Cardiac septum (tissue), 1 donor: ENCODE measurements at places on chromosomes 11 and 22. TPM values are rescaled to one million over a fixed set of nuclear protein-coding genes. Genes with fewer than 3 reads are reported as not detected.

Gene FIBIN
- total RNA-seq = 15.4 TPM

Gene AP2A2
- total RNA-seq = 40.3 TPM

Gene UBASH3B
- 4.2 TPM for total RNA-seq

Gene APIP
- 36.5 TPM for total RNA-seq

Gene MN1
- 6.4 TPM for total RNA-seq

Gene PATE4
- total RNA-seq = not detected

Gene LMNTD2
- 0.40 TPM for total RNA-seq

Gene NRIP3
- total RNA-seq = 1.0 TPM

Gene MAFF
- total RNA-seq = 9.8 TPM

Gene XKR3
- total RNA-seq = not detected

Gene BBOX1
- total RNA-seq = not detected

Gene OR6A2
- not detected for total RNA-seq

Gene POU2AF2
- total RNA-seq = not detected

Gene ABCC8
- 3.9 TPM for total RNA-seq

Gene C11orf65
- 0.62 TPM for total RNA-seq

Gene PLEKHB1
- 31.2 TPM for total RNA-seq

Gene C1QTNF6
- 2.8 TPM for total RNA-seq

Gene OR52N4
- not detected for total RNA-seq

Gene MRPL49
- 28.5 TPM for total RNA-seq

Gene LYVE1
- total RNA-seq = 15.2 TPM

Gene ESAM
- 50.2 TPM for total RNA-seq

Gene ANKK1
- total RNA-seq = 0.16 TPM

Gene PRODH
- total RNA-seq = 3.0 TPM

Gene DLG2
- total RNA-seq = 9.9 TPM

Gene HEPACAM
- total RNA-seq = 0.11 TPM

Gene DGAT2
- 10.3 TPM for total RNA-seq

Gene ANO5
- 58.4 TPM for total RNA-seq

Gene C11orf87
- total RNA-seq = 0.03 TPM

Gene SLC22A12
- total RNA-seq = not detected

Gene TUB
- total RNA-seq = 12.2 TPM

Gene ZFP91
- total RNA-seq = 63.1 TPM

Gene RFPL3
- not detected for total RNA-seq

Gene TMEM191C
- total RNA-seq = 1.7 TPM

Gene IL18
- total RNA-seq = 0.70 TPM

Gene VPREB1
- not detected for total RNA-seq

Gene OR4D11
- not detected for total RNA-seq

Gene GDPD4
- not detected for total RNA-seq
